Panc1 (cell line): ENCODE measurements at places on chromosomes 4 and X. TPM values are rescaled to one million over a fixed set of nuclear protein-coding genes. Genes with fewer than 3 reads are reported as not detected.

DNA sequence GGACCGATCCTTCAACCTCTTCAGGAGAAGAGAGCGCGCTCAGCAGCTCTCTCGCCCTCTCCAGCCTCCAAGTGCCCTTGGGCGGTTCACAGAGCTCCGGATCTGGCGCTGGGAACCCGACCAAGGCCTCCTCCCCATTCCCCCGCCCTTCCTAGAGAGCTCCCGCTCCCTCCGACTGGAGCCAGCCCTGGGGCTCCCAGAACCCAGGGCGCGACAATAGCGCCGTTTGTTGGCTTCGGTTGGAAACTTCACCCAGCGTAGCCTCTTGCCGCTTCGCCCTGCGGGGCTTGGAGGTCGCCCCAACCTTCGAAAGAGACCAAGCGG lies 3.1 kb upstream of the SOX3 start:
- no peak for DNase-seq

Gene FGA
- 2.7 TPM for total RNA-seq

- DNase-seq: no peak
Measured at GRCh38 chr4:20684852-20685763, 15.2 kb upstream of the PACRGL start.

- DNase-seq: no peak
Measured at GRCh38 chr4:87542734-87543312, 13.6 kb upstream of the SPARCL1 start.

DNA sequence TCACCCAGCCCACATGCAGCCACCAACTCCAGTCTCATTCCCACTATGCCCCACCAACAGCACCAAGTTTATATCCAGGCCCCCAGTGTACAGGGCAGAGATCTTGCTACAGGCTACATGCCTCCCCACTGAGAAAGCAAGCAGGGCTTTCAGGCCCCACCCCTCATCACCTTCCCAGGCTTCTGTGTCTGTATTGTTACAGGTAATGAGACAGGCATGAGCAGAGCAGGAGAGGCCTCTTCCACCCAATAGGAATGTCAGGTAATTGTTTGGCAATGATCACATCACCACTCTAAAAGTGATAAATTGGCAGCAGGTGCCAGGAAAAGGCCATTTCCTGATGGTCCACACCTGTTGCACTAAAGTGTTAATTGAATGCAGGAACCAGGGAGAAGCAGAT lies 102.5 kb downstream of the ZNF518B start:
- DNase-seq: no peak

DNA sequence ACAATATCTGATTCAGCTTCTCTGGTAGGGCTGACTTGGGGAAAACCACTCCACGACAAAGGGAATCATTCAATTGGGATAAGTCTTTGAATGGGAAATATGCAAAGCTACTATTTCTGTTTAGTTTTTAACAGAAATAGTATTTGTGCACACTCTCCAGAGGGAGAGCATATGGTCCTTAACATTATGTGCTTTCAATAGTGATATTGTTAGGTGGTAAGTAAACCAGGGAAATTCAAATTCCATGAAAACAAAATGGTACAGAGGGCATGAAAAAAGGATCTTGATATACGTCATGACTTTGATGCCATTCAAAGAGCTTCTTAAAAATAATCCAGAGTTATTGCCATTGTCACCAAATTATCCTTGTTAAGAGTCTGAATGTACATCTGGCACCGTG lies 47.1 kb upstream of the CITED1 start:
- DNase-seq: no peak

GRCh38 chr4:94877973-94878372 lies 120.2 kb downstream of the BMPR1B start:
- no peak for DNase-seq

DNA sequence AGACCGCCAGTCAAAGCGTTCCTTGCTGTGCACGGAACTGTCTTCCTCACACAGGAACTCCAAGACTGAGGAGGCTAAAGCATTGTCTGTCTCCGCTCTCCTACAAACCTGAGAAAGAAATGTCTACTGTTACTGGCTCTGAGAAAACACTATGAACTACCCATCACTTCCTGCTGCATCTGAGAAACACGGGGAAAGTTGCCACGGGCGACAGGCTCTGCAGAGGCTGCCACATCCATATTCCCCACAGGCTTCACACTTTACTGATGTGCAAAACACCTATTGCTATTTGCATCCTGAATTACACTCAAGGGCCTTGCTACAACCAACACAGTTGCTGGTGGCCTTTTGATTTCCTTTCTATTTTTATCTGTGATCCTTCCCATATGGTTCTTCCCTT lies 59.0 kb downstream of the AFAP1 start:
- DNase-seq: no peak

DNA sequence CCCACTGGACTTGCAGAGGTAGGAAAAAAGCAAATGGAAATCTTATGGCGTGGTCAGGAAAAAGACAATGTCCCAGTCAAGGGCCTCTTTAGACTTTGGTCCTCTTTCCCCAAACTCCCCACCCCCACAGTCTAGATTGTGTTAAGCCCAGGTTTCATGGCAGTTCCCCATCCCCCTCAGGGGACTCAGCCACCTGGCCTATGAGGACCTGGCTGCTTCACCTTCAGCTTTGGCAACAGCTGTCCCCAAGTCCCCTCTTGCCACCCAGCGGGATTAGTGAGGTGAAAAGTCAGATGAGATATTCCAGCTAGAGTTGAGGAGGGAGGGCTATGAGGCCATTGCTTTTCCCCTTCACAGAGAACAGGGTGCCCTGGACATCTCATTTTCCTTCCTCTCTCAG lies 457 bp downstream of the RIPPLY1 start:
- DNase-seq: no peak

Gene PPP1R3F
- 8.3 TPM for total RNA-seq

Gene STATH
- not detected for total RNA-seq

DNA sequence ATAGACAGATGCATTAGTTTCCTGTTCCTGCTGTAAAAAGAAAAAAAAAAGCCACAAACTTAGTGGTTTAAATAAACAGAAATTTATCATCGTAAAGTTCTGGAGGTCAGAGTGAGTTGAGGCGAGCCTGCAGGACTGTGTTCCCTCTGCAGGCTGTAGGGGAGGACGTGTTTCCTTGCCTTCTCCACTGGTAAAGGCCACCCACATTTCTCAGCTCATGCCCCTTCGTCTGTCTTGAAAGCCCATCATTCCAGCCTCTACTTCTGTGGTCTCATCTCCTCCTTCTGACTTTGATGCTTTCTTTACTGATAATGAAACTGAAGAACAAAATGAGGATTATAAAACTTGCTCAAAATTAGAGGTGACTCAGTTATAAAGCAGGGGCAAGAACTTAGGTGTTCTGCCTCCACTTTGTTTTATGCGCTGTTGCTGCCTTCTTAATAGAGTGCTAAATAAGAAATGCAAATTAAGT lies 143.0 kb downstream of the STIM2 start:
- DNase-seq: no peak

GRCh38 chrX:118503260-118504041 lies 7.8 kb downstream of the DOCK11 start:
- DNase-seq: no peak

Gene RENBP
- 0.62 TPM for total RNA-seq

- no peak for DNase-seq
Measured at GRCh38 chr4:15531792-15532191, 62.1 kb downstream of the CC2D2A start.

DNA sequence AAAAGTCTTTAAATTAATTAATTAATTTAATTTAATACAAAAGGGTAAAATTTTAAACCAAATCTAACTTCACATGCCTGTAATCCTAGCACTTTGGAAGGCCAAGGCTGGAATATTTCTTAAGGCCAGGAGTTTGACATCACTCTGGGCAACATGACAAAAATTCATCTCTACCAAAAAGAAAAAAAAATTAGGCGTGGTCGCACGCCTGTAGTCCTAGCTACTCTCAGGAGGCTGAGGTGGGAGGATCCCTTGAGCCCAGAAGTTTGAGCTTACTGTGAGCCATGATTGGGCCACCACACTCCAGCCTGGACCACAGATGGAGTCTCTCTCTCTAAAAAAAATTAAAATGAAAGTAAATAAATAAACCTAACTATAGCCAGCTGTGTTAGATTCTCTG lies 39.2 kb upstream of the ANTXR2 start:
- no peak for DNase-seq

DNA sequence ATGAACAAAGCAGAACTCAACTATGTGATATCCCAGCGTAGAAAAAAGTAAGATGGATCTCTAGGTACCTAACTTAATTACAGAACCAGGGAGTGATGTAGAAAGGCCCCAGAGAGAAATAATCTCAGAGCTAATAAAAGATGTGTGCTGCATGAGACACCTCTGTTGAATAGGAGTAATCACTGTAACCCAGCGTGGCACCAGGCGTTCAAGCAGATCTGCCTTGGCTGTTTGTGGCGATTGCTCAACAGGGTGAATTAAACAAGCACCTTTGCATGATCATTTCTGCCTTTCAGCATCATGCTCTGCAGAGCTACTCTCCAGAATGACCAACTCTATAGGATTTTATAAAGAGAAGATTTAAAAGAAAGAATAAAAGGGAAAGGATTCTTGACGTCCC lies 81.7 kb upstream of the KCNIP4 start:
- DNase-seq: no peak

GRCh38 chr4:87498446-87498900 lies 30.7 kb downstream of the SPARCL1 start:
- no peak for DNase-seq

Gene VEGFC
- total RNA-seq: 15.7 TPM

Gene TRAM1L1
- 0.72 TPM for total RNA-seq

Gene SLC2A9
- total RNA-seq: 3.5 TPM

- DNase-seq: no peak
Measured at GRCh38 chr4:143921181-143921580, 15.8 kb upstream of the GYPE start.

DNA sequence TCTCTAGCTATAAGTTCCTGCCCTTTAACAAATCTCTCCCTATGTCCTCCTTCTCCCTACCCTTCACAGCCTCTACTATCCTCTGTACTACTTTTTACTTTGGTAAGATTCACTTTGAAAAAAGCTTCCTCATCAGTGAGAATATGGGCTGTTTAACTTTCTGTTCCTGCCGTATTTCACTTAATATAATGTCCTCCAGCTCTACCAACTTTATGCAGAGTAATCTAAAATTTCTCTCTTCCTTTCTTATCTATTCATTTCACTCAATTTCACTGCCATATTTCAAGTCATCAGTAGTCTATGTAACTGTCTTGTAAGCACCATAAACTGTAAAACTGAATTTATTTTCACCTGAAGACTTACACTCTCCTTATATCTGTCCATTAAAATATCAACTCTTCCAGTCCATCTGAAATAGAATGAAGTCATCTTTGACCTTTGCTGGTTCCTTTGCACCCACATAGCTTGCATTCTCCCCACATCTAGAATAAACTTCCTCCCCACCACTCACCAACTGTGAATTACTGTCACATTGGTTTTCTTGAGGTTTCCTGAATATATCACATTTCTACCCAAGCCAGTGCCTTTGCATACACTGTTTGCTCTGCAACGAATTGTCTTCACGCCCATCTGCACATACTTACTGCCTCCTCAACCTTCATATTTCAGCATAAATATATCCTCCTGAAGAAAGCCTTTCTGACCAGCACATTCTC lies 54.6 kb downstream of the ARAP2 start:
- no peak for DNase-seq

- no peak for DNase-seq
Measured at GRCh38 chr4:24059839-24060238, 170.0 kb upstream of the PPARGC1A start.

Gene FREM3
- not detected for total RNA-seq

GRCh38 chrX:119539872-119540271 lies 25.3 kb downstream of the STEEP1 start:
- no peak for DNase-seq

Gene ZXDA
- 3.9 TPM for total RNA-seq

DNA sequence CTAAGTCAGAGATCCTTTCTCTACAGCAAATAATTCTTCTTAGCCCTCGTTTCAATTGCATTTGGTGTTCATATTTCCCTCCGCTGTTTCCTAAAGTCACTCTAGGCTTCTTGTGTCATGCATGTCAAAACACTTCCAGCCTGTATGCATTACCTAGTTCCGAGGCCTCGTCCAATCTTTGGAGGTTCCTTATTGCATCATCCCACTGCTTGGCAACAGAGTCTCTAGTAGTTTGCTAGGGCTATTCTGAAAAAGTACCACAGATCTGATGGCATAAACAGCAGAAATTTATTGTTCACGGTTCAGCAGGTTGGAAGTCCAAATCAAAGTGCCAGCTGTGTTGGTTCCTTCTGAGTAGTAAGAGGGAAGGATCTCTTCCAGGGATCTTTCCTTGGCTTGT lies 5.9 kb downstream of the H2BW2 start:
- DNase-seq: no peak

Gene ZNF630
- 3.0 TPM for total RNA-seq

DNA sequence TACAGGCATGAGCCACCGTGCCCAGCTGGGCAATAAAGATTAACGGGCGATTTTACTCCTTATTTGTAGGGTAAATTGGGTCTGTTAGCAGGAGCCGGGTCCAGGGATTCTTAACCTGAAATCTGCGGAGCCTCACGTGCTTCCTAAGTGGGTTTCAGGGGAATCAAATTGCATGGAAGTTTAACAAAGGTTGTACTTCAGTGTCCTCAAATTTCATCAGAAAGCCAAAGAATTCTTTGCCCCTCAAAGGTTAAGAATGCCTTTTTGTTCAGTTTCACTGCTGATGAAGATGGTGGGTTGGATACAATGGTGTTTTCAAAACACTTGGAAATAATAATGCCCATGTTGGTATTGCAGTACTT lies 67.9 kb downstream of the AFF1 start:
- no peak for DNase-seq

Gene FAM193A
- 25.7 TPM for total RNA-seq

Gene TCEAL6
- total RNA-seq: not detected

- DNase-seq: no peak
Measured at GRCh38 chrX:81378560-81378959, 176.7 kb downstream of the SH3BGRL start.

- no peak for DNase-seq
Measured at GRCh38 chrX:102712216-102712966, at the start of gene GPRASP2. Gene GPRASP2, plus strand, starts transcription at chrX:102712448. Its CDS starts 2,422 bp downstream, at chrX:102714870.

DNA sequence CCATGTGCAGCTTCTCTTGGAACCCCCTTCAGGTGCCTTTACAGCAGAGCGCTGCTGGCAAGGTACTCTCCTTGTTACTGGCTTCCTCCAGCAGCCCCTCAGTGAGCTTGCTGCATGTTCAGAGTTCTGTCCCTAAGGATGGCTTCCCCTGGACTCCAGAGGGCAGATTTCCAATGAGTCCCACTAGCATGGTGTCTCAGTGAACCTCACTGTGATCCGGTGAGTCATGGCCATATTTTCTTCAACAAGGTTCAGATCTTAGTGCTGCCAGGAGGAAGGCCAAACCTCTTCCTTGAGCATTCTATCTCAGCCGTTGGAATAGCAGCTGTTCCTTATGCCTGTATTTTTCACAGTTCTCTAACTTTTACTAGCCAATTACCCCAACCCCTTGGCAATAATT lies 98.8 kb downstream of the CASK start:
- no peak for DNase-seq
